WTC11 (cell line): ENCODE measurements at places on chromosomes 6 and 20. TPM values are rescaled to one million over a fixed set of nuclear protein-coding genes. Genes with fewer than 3 reads are reported as not detected.

DNA sequence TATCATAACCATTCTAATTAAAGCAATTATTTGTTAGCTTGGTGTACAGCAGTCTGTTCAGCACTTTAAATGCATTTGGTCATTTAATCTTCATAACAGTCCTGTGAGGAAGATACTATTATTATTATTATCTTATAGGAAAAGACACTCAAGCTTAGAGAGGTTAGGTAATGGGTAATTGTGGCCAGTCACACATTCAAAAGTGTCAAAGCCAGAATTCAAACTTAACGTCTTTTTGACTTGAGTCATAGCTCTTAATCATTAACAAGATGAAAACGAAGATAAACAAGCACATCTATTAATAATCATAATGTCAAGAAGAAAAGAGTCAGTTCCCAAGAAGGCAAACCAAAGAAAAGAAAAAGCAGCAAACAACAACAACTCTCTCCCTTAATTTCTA is 251.0 kb downstream of the SYNE1 start:
- no peak overlapping the region for H3K4me3 ChIP-seq
- H3K4me1 ChIP-seq, result peaks cover under 1% of the 10 kb centered on the region; the same call in 1 of the 2 replicates
- no peaks in the 10 kb centered on the region for H3K36me3 ChIP-seq
- H3K27me3 ChIP-seq, result no peaks in the 10 kb centered on the region

GRCh38 chr6:150491131-150491810 is 108.4 kb upstream of the PLEKHG1 start:
- no peak overlapping the region for H3K27ac ChIP-seq
- no peaks in the 10 kb centered on the region; the same call in 1 of the 2 replicates for H3K27me3 ChIP-seq
- no peaks in the 10 kb centered on the region for H3K4me1 ChIP-seq
- H3K4me3 ChIP-seq, result no peak overlapping the region
- no peak for DNase-seq

DNA sequence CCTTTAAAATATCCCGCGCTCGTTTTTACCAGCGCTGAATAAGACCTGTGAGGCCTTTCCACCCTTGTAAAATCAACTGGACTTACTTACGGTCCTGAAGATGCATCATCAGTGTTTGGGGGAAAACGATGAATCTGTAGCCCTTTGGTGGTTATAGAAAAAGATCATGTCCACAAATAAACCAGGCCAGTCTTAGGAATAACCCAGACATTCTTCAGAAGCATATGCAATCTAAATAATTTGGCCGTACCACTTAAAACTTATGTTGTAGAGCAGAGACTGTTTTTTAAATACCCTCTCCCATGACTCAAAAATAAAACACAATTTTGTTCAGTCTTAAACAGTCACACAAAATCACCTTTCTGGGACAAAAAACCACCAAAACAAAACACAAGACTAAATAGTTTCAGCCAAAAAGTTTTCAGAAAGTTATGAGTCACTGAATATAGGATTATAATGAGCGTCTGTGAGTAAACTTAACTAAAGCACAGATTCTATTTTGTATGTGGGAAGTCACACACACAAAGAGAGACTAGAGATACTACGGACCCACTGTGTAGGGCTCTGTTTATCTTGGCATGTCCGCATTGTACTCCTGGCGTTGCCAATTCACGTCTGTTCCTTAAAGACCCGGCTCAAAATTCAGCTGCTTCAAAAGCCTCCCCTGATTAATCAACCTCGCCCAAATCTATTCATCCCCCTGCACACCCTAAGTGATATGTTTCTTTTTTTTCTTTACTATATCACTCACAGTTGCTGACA is 26.5 kb upstream of the SMOC2 start:
- no peak overlapping the region for H3K27ac ChIP-seq
- no peaks in the 10 kb centered on the region for H3K36me3 ChIP-seq
- H3K27me3 ChIP-seq, result no peaks in the 10 kb centered on the region
- DNase-seq, result no peak

DNA sequence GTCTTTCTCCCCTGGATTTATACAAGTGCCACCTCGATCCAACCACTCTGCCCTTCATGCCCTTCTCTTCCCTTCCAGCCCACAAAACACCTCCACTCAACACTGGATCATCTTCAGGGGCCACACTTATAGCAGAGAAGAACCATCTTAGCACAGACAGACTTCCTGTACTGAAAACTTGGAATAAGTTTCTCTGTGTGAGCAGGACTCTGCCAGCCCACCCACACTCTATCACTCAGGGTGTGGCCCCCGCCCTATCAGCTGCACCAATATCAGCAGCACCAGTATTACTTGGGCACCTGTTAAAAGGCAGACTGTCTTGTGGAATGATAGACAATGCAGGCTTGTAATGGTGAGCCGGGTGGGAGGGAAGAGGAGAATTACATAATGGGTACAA is 86.7 kb downstream of the SCML4 start:
- H3K27me3 ChIP-seq, result peaks cover 5% of the 10 kb centered on the region
- H3K27ac ChIP-seq, result no peak overlapping the region
- DNase-seq, result no peak
- peaks cover 19% of the 10 kb centered on the region for H3K4me1 ChIP-seq
- no peak overlapping the region for H3K4me3 ChIP-seq

DNA sequence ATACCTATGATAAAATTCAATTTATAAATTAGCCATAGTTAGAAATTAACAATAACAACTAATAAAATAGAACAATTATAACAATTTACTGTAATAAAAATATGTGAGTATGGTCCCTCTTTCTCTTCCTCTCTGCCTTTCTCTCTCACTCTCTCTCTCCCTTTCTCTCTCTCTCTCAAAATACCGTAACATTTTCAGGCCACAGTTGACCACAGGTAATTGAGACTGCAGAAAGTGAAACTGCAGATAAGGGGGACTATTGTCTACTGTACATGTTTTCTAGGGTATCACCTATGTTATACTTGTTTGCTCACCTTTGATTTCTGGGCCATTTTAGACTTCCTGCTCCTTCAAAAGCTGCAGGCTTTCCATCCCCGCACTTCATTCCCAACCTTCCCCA is 46.8 kb downstream of the LY86 start:
- no peak overlapping the region for H3K4me3 ChIP-seq
- H3K27me3 ChIP-seq, result no peaks in the 10 kb centered on the region
- no peak for DNase-seq

- no peak overlapping the region for H3K4me3 ChIP-seq
- no peak overlapping the region for H3K27ac ChIP-seq
- no peaks in the 10 kb centered on the region for H3K36me3 ChIP-seq
- no peaks in the 10 kb centered on the region for H3K4me1 ChIP-seq
- no peak for DNase-seq
These were observed 230.4 kb downstream of the CLVS2 start for GRCh38 chr6:123226398-123226797.

DNA sequence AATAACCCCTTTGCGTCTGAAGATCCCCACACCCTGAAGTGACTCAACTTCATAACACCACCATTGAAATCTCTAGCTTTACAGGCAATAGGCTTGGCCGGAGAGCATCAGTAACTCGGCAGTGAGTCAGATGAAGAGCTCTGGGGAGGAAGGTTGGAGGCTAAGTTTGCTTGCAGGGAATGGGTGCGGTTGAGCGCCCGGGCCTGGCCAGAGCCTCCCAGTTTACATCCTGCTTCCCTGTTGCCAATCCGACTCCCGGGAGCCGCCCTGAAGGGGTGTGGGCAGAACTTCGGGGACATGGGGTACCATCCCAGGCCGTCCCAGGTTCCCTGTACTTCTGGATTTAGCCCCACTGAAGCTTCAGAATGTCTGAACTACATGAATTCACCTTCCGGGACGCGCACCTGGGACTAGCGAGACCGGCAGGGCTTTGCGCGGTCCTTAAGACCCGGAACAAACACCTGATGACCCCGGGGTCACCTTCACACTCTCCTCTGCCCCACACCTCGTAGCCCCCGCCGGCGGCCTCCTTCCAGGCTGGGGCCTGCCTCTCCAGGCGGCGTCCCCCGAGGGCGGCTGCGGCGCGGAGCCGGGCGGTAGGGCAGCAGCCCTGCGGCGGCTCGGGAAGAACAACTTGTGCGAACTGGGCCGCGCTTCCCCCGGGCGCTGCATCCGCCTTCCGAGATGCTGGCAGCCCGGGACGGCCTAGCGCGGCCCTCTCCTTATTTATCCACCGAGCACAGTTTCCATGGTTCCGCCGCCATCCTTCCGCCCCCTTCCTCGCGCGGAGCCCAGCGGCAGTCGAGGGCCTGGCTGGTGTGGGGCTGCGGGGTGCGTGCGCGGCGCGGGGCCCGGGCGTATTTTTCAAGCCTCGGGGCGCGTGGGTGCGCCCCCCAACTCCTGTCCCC is 56.6 kb upstream of the RREB1 start:
- H3K27me3 ChIP-seq, result peaks cover 13% of the 10 kb centered on the region
- DNase-seq, result peak; percentile 59
- peak overlapping the region; percentile 65; the same call in 1 of the 2 replicates for H3K27ac ChIP-seq
- peak overlapping the region; percentile 69 for H3K4me3 ChIP-seq
- no peaks in the 10 kb centered on the region for H3K36me3 ChIP-seq

DNA sequence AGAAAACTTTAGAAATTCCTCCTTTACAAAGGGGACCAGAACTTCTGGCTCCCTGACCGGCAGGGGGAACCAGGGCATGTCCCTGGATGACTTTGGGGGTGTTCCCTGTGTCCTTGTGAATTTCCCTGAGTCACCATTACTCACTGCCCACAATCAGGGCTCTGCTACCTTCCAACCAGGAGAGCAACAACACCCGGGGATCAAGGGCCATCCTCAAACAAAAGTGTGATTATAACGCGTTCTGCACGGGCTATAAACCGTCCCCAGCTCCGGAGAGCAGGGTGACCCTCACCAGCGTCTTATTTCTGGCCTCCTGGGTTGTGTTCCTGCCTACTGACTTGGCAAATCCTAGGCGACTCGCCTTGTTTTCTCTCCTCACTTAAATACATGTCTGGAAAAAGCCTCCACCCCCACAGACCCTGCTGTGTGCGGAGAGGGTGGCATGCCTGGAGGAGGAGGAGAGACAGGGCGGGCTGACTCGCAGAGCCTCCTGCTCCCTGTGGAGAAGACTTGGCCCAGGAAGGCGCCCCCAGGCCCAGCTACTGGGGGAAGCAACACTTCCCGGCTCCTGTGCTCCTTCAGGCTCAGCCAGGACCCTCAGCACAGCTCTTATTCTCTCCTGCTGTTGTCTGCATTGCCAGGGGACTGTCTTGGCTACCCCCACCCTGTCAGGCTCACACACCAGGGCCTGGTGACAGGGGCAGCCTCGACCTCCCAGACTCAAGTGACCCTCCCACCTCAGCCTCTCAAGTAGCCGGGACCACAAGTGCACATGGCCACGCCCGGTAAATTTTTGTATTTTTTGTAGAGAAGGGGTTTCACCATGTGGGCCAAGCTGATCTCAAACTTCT is 54.1 kb downstream of the FGD2 start:
- H3K4me1 ChIP-seq, result peaks cover 51% of the 10 kb centered on the region
- no peaks in the 10 kb centered on the region for H3K27me3 ChIP-seq
- DNase-seq, result peak; percentile 73
- peak overlapping the region; percentile 99 for H3K27ac ChIP-seq
- H3K4me3 ChIP-seq, result peak overlapping the region; percentile 47

DNA sequence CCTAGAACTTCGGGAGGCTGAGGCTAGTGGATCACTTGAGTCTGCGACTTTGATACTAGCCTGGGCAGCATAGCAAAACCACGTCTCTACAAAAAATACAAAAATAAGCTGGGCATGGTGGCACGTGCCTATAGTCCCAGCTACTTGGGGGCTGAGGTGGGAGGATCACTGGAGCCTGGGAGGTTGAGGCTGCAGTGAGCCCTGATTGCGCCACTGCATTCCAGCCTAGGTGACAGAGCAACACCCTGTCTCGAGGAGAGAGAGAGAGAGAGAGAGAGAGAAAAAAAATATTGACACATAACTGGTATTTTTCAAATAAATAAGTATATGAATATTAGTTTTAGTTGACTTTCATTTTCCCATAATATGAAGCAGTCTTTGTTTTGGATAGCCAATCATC is 222.2 kb downstream of the BTBD9 start:
- H3K27ac ChIP-seq, result no peak overlapping the region
- no peaks in the 10 kb centered on the region for H3K4me1 ChIP-seq
- no peak for DNase-seq
- no peaks in the 10 kb centered on the region for H3K36me3 ChIP-seq

DNA sequence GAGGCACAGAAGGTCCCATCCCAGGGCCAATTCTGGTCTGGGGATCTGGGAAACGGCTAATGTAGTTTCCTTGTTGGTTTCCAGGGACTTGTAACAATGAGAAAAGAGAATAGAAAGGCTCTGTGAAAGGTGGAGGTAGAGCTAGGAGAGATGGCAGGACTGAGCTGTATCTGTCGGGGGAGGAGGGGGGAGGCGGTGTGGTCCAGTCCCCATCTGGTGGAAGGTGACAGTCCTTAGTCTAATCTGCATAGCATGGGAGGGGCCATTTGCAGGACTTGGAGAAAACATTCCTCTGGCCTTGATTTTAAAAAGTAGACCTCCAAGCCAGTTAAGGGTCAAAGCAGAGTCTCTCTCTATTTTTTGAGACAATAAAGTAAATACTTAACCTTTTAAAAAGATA is 137.1 kb downstream of the DNAH8 start:
- H3K4me1 ChIP-seq, result peaks cover 32% of the 10 kb centered on the region
- H3K27ac ChIP-seq, result no peak overlapping the region
- H3K27me3 ChIP-seq, result no peaks in the 10 kb centered on the region; the same call in 1 of the 2 replicates
- H3K36me3 ChIP-seq, result no peaks in the 10 kb centered on the region

DNA sequence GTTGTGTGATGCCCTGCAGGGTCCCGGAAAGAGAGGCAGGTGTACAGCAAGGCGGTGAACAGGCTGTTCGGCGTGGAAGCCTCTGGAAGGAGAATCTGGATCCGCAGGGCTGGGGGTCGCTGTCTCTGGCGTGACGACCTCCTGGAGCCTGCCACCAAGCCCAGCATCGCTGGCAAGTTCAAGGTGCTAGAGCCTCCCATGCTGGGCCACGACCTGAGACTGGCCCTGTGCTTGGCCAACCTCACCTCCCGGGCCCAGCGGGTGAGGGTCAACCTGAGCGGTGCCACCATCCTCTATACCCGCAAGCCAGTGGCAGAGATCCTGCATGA is 36.5 kb downstream of the TGM6 start:
- no peak for DNase-seq
- H3K27ac ChIP-seq, result no peak overlapping the region
- no peaks in the 10 kb centered on the region for H3K4me1 ChIP-seq

DNA sequence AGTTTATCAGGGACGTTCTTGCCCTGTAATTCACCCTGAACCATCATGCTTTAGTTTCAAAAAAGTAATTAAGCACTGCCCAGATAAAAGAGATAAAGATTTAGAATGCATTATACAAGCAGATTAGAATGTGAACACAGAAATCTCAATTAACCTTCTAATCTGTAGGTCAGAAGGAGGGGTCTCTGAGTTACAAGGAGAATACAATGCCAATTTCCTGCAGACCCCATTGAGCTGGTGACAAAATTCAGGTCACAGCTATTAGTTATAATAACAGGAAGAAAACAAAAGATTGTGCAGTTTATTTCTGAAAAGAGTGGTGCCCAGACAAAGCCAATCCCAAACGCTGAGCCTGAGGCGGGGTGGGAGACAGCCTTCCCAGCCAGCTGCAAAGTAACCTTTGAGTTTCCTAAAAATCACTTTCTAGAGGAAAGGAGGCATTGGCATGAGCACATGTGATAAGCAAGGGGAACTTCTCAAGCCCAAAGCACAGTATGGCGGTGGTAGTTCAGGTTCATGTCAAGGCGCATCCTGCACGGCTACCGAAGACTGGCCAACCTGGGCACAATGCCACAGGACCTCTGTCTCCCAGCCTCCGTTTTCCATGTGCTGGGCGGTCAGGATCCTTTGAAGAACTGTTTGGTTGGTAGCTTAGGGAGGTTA is 192.5 kb downstream of the TTLL2 start:
- H3K4me3 ChIP-seq, result no peak overlapping the region
- no peak for DNase-seq
- H3K27ac ChIP-seq, result no peak overlapping the region
- H3K36me3 ChIP-seq, result no peaks in the 10 kb centered on the region
- H3K27me3 ChIP-seq, result no peaks in the 10 kb centered on the region

The BMP5 gene
- 0.07 TPM in 2 of 3 replicates, not detected in the other for total RNA-seq

The LY6G6D gene
- total RNA-seq, result not detected in 3 replicates

The GABRR1 gene
- total RNA-seq, result 0.23 to 0.30 TPM (median 0.24 TPM) in 3 replicates

The SLC52A3 gene
- total RNA-seq, result 6.9 to 7.7 TPM (median 7.3 TPM) in 3 replicates

The KHDC1L gene
- 0.28 TPM in 1 of 3 replicates, not detected in the others for total RNA-seq
